ENCODE measurements at places on chromosomes 1 and 21.
A peak's percentile ranks its signal among the peaks of the same experiment; 100 is the strongest.

- DNase-seq, result no peak
These were observed 3.6 kb downstream of the EFNA1 start for GRCh38 chr1:155131285-155131684.

DNA sequence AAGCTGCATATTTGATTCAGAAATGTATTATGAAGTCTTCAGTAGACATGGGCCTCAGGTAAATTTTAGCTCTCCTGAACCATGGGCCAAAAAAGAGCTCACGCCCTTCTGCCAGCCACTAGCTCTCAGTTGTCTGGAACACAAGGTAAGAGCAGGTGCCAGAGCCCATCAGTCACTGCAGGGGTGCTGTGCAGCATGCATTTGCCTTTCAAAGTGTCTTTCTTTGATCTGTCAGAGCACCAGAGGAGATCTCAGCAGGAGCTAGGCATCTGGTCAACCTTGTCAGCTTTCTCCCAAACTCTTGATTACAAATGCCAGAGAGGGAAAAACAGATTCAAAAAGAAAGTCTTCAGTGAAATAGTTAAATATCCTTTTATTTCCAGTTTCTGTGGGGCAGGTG is 332.3 kb downstream of the COL11A1 start:
- DNase-seq, result no peak

GRCh38 chr1:110288111-110288510 is 51.1 kb upstream of the RBM15 start:
- DNase-seq, result no peak

GRCh38 chr1:115761601-115762302 is 6.8 kb downstream of the CASQ2 start:
- no peak for DNase-seq

DNA sequence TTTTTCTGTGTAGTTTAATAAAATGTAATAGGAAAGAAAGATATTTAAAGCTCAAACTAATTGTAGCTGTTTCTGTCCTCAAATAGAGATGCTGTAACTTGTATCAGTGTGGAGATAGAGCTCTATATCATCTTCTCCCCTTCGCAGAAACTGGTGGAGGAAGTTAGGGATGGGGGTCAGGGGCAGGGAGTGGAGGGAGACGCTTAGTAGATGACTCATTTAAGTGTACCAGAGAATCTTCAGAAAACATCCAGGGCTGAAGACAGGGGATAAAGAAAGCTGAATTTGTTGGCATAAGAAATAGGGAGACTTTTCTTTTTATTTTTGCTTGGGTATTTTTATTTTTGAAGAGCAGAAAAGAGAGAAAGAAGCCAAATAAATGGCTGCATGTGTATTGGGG is 282.6 kb upstream of the DPYD start:
- DNase-seq, result no peak

- DNase-seq, result no peak
These were observed 520.8 kb downstream of the NUF2 start for GRCh38 chr1:163842571-163842970.

GRCh38 chr1:147091801-147092200 is 80.5 kb downstream of the PRKAB2 start:
- no peak for DNase-seq

DNA sequence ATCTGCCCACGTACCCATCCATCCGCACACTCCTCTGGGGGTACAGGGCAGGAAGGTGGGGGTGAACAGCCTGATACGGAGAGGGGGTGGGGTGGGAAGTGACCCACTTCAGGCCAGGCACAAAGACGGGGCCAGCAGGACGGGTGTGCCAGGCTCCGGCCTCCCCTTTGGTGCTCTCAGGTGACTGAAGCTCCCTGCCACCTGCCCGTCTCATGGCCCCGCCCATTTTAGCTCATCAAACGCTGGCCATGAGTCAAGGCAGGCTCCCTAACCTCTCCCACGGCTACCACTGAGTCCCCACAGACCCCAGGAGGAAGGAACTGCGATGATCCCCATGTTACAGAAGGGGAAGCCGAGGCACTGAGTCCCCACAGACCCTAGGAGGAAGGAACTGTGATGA is 109.6 kb downstream of the CRYAA start:
- DNase-seq, result no peak

GRCh38 chr1:101509370-101509769 is 272.6 kb downstream of the S1PR1 start:
- DNase-seq, result peak; percentile 34

- peak; percentile 38 for DNase-seq
These were observed 470 bp downstream of the TNR start for GRCh38 chr1:175742790-175743459.

DNA sequence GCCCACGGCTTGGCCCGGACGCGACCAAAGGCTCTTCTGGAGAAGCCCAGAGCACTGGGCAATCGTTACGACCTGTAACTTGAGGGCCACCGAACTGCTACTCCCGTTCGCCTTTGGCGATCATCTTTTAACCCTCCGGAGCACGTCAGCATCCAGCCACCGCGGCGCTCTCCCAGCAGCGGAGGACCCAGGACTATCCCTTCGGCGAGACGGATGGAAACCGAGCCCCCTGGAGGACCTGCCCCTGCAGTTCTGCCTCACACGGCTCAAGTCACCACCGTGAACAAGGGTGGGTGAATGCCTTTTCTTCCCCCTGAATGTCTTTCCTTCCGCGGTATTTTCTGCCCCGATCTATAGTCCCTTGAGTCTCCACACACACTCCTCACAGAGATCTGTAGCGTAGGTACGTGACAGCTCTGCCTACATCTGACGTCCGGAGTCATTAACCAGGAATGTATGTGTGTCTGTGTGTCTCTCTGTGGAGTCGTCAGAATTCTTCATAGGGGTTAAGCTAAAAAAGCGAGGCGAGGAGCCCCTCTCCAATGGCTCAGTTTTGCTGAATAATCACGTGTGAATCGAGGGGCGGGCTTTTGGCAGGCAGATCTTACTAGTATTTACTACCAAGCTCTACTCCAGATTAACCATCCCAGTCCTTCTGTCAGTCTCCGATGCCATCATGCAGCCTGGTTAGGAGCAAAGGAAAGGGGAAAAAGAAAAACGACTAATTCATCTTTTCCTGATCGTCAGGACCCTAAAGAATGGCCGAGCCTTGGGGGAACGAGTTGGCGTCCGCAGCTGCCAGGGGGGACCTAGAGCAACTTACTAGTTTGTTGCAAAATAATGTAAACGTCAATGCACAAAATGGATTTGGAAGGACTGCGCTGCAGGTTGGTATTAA is at the start of gene CDKN2C:
Gene CDKN2C, plus strand, starts transcription at position 635 of the 898 bp plus-strand sequence. Its CDS starts 124 bp downstream, at position 759.
- DNase-seq, result peak; percentile 79

DNA sequence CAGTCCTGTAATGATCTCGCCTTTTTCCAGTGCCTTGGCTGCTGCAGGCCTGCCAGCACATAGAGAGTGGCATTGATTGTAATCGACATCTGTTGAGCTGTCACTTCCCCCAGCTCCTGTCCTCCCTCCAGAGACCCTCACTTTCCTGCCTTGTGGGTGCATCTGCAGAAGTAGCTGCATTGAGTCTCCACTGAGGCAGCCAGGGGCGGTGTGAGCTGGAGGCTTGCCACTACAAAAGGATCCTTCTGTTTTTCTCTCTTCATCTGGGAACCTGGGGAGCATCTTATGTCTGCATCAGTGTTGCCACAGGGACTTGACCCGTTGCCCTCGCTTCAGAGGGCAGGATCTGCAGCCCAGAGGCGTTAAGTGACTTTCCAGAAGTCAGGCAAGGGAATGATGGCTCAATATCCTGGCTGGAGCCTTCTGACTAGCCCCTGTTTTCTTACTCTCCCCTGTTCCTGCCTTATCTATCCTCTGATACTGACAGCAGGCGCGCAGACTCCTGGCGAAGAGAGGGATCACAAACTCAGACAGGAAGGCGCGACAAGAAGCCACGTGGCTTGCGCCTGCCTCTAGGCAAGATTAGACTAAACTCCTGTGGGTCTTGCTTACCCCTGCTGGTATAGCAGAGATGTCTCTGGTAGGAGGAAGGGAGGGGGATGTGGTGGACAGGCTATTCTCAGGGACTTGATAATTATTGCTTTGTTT is 13.3 kb upstream of the FMOD start:
- no peak for DNase-seq

DNA sequence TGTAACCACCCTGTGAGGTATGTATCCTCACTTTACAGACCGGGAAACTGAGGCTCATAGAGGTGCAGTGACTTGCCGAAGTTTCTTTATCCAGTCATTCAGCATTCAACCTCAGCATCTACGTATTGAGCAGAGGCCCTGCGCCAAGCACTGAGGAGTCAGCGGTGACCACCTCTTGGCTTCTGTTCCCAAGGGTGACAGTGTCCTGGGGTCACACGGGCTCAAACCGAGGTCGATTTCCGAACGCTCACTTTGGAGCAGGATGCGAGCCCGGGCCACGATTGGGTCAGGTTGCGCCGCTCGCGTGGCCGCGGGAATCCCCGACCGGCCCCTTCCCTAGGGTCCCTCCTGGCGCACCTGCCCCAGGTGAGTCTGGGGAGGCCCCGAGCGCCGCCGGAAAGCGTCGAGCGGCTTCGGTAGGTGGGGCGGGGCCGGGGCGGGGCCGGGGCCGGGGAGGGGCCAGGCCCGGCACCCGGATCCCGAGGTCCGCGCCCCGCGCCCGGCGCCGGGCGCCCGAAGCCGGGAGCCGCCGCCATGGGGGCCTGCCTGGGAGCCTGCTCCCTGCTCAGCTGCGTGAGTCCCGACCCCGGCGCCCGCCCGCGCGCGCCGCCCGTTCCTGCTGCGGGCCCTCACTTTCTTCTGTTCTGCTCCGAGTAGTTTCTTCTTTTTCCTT is at the start of gene SERINC2:
Gene SERINC2, plus strand, starts transcription at position 482 of the 673 bp plus-strand sequence. Its CDS starts 53 bp downstream, at position 535.
- peak; percentile 26 for DNase-seq

- peak; percentile 41 for DNase-seq
These were observed 113.7 kb upstream of the RRP15 start for GRCh38 chr1:218171302-218171893.
